H4 (cell line): ENCODE measurements at places on chromosomes 7 and 10.
A peak's percentile ranks its signal among the peaks of the same experiment; 100 is the strongest.

GRCh38 chr7:140672382-140673062, at the start of gene ADCK2:
TSS of gene ADCK2 (plus strand) at chr7:140672945. CDS start at chr7:140673331, 386 bp downstream.
- DNase-seq: no peak

GRCh38 chr10:105146436-105146835, 505.3 kb downstream of the SORCS3 start:
- DNase-seq: no peak

GRCh38 chr10:48937796-48938195, 1.8 kb downstream of the LRRC18 start:
- DNase-seq: no peak

- DNase-seq: no peak
These were observed 882 bp upstream of the GAL3ST4 start for GRCh38 chr7:100169147-100169850.

DNA sequence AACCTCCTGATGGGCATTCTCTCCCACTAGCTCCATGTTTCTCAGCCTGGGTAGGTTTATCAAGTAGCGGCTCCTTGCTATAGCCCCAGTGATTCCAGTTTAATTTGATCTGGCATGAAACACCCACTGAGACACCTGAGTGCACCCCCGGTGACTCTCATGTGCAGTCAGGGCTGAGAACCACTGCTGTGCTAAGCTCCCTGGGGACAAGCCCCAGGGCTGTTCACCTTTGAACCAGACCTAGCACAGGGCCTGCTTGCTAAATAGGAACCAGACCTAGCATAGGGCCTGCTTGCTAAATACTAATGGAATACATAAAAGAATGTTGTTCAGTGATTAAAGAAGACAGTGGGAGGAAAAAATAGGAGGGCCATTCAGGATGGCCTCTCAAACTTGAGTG, 167.6 kb downstream of the JAZF1 start:
- DNase-seq: no peak

- DNase-seq: no peak
These were observed 16.7 kb downstream of the AGAP3 start for GRCh38 chr7:151102991-151103390.

DNA sequence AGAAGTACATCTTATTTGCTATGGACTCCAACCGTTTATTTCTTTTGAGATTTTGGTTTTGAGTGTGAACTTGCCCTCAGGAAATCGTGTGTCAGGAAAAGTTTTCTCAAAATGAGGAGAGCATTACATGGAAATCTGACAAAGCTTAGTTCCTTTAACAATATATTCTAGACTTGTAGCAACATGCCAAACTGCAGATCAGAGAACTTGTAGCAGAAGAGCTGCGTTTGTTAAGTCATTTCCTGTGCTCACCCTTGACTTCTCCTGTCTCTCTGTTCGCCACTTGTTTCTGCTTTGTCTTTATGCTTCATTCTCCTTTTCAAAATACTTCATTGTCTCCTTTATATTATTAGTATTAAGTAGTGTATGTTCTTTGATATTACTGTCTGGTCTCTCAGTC, 116.6 kb upstream of the FOXP2 start:
- no peak for DNase-seq

- DNase-seq: no peak
These were observed 48.8 kb upstream of the DGKI start for GRCh38 chr7:137895301-137896221.

- DNase-seq: peak; percentile 67
These were observed 3.8 kb downstream of the GRK5 start for GRCh38 chr10:119211176-119211575.

DNA sequence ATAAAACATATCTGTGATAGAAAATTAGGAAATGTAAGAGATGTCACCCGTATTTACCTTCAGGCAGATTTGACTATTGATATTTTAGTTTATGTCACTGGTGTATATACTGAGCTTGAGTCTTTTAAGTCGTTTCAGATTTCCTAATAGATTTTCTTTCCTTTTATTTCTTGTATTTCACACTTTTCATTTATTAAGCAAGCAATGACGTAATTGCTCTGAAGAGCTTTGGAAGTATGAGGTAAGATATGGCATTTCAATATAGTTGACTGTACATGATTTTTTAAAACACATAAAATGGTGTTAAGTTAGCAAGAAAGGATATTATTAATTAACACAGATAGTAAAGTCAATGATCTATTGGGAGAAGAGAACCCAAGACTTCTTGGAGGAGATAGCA, 652.6 kb downstream of the SORCS1 start:
- DNase-seq: no peak

DNA sequence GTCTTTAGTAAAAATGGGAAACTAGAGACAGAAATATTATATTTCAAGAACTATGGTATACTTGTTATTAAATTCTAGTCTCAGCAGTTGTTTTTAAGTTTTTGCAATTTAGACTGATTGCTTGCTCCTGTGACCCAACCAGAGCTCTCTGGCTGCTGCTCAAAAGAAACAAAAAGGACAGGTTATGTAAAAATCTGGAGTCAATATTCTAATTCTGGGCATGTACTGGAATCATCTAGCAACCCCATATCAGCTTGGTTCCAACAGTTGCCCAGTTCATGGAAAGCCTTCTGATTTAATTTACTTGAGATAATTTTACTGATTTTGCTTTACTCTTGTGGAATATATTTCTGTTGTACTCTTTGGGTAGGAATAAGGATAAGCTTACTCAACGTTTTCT, 10.3 kb downstream of the KCP start:
- no peak for DNase-seq

DNA sequence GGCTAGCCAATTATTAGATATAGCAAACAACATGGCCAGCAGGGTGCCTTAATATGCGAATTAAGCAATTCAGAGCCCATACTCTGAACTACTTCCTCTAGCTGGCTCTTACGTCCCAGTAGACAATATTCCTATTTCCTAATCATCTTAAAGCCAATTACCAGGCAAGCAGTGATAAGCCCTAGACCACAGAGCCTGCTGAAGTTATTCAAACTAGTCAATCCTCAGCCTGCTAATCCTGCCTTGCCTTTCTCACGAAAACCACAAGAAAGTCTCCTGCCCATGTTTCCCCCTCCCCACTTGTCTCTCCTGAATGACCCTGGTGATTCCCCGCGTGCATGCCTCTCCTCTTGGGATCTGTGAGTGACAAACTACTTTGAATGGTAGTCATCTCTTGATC, 86.8 kb upstream of the CACNA2D1 start:
- DNase-seq: no peak

- peak; percentile 23 for DNase-seq
These were observed 220.9 kb upstream of the MKLN1 start for GRCh38 chr7:131106681-131107336.

GRCh38 chr10:59913547-59914237, 7.3 kb upstream of the CCDC6 start:
- no peak for DNase-seq

DNA sequence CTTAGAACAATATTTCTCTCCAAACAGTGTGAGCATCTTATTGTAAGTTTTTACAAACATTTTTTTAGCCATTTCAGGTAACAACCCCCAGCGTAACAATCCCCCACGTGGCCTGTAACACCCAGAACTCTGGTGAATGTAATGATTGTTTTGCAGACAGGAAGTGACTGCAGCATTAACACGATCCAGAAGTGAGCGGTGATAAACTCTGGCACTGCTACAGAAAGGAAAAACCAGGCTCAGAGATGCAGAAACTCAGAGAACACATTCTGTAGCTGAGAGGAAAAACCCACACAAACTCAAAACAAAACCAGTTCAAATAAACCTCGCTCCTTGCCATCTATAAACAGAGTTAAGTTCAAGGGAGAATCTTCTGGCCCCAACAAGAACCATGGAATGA, 285.7 kb downstream of the FGFR2 start:
- peak; percentile 35 for DNase-seq

DNA sequence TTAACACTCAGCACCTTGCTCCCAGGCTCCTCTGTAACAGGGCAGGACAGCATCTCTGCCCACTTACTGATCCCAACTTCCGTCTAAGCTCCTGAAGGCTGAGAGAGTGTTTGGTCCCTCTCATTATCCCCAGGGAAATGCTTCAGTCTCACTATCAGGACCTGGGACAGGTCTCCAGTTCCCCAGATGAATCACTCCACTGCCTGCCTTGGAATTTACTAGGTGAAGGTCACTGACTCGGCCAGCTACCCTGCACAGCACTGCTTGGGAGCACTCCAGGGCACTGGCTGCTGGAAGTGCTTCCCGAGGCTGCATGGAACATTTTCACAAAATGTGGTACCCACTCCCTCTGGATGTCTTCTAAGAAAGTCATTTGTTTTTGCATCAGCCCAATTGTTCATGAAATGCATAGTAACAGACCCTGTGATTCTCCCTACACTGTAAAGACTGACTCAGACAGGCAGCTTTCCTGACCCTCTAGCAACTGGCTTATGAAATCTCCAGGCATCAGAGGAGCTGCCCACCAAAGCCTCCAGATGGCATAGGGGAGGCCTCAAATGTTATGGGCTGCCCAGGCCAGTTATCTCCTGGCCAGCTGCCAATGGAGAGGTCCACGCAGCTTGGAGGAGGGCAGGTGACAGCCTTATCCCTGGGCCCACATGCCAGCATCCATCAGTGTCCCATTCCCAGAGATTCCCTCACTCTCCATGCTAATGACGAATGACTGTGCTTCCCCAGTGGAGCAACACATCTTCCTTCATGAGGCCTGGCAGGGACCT, 89.1 kb downstream of the GFRA1 start:
- peak; percentile 10 for DNase-seq

GRCh38 chr7:99392659-99393354, 15.6 kb downstream of the PDAP1 start:
- DNase-seq: no peak

DNA sequence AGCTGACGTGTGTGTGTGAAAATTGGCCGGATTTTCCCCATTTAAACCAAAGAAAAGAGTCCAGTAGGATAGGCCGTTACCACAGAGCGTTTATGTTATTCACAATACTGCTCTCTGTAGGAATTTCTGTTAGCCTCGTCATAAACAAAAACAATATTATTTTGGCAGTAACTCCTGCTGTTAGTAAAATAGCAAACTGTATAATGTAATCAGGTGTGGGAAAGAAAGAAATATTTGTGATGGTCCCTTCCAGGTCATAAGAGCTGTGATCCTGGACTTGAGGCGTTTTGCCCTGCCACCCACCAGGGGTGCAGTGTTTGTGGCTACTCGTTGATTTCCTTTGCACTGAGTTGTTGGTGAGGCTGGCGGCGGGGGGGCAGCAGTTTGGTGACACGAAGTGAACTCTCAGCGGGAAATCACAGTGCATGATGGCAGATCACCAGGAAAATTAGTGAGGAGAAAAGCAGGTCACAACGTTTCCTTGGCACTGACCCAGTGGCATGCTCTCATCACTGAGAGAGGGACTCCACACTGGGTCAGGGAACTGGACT, 2.8 kb downstream of the EEPD1 start:
- peak; percentile 89 for DNase-seq

- no peak for DNase-seq
These were observed 430.6 kb upstream of the KCND2 start for GRCh38 chr7:119842337-119842736.

- DNase-seq: peak; percentile 12
These were observed 924.5 kb upstream of the MBL2 start for GRCh38 chr10:53697038-53697437.

DNA sequence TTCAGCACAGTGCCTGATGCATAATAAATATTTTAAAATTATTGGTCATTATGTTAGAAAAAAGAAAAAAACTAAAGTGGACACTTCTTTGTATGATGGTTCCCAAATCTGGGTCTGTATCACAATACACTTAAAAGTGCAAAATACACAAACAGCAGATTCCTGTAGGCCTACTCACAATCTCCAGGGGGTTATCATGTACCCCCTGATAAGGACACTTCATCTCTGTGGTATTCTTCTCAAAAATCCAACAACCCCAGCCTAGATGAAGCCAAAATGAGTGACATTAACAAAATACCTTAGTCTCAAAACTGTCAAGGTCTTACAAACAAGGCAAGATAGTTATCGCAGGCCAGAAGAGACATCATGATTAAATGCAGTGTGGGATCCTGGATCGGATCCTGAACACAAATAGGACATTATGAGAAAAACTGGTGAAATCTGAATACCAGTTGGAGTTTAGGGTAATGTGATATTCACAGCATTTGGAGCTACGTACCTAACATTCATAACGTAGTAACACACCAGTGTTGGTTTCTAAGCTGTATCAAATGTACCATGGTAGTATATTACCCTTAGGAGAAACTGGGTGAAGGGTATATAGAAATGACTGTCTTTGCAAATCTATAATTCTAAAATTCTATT, 45.2 kb downstream of the NSUN6 start:
- DNase-seq: no peak
